IMR-90 (cell line): ENCODE measurements at places on chromosomes 7 and 10.
A peak's percentile ranks its signal among the peaks of the same experiment; 100 is the strongest.

GRCh38 chr7:82469207-82469606, 25.6 kb upstream of the CACNA2D1 start:
- no peak for DNase-seq

DNA sequence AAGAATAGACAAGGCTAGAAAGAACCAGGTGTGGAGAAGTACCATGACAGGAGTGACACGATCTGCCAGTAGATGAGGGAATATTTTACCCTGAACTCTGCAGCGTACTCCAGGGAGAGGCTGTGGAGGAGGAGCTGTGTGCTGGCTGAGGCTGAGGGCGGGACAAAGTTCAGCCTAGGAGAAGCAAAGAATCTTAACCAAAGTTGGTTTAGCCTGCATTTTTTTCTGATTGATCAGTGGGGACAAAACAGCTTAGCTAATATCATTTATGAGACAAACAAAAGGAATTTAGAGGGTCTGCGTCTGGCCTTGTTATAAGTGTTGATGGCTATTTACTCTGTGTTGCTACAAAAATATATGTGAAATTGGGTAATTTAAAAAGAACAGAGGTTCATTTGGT, 5.2 kb upstream of the NPSR1 start:
- no peak for DNase-seq

DNA sequence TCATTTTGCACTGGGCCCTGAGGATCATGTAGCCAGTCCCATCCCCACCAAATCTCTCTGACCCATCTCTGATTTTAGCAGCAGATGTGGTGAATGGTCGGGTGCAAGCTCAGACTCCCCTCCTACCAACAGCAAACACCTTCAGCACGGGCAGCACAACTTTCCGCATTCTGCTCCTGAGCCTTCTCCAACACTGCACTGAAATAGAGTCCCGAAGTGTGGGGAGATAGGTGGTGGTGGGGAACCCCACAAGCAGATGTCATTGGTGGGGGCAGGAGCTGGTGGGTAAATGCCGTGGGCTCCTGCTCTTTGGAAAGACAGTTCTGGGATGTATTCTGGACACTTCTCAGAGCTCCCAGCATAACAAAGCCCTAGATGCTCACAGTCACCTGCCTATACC, 9.6 kb upstream of the CTBP2 start:
- DNase-seq: no peak

DNA sequence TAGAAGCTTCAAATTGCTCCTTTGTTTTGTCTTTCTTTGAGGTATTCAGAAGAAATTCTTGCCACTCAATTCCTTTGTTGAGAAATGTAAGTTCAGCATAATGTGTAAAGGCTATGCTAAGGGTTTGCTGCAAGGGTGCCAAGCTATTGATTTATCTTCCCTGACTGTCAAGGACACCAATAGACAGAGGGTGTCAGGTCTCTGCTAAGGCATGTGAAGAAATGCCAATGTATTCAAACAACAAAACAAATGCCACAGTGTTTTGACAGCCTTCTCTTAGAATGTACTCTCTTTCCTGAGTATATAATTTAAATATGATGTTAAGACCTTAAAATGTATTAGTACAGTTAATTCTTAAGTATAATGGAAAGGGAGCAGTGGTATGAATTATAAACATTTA, 62.4 kb downstream of the LRGUK start:
- no peak for DNase-seq

GRCh38 chr7:23700046-23700445, 10.0 kb upstream of the STK31 start:
- DNase-seq: no peak

DNA sequence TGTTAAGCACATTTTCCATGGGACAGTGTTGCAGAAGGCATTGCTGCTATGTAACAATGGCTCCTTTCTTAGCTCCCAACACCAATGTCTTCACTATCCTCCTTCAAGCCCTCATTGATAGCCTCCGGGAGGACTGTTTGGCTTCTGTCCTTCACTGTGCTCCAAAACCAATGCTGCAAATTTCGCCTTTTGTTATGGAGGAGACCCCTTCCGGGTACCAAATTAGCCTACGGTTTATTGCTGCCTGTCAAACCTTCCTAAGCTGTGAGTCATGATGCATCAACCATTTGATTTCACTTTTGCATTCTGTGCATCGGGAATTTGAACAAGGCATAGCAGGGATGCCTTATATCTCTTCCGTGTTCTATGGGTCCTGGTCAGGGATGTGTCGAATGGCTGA, 432.9 kb downstream of the GATA3 start:
- no peak for DNase-seq

DNA sequence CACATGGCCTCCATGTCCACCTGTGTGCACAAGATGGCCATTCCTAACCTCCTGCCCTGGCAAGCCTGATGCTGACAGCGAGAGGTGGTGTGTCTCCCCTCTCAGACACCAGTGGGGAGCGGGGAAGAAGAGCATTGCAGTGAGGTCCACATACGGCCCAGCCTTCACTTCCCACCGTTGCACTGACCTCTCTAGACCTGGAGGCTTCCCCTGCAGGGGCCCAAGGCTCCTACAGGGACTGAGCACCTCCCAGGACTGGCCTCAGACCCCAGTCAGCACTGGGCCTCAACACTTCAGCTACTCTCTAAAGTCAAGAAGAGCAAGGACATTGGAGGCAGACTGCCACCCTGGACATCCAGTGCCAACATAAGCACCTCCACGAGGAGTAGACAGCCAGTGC, 15.9 kb downstream of the STK32C start:
- no peak for DNase-seq

DNA sequence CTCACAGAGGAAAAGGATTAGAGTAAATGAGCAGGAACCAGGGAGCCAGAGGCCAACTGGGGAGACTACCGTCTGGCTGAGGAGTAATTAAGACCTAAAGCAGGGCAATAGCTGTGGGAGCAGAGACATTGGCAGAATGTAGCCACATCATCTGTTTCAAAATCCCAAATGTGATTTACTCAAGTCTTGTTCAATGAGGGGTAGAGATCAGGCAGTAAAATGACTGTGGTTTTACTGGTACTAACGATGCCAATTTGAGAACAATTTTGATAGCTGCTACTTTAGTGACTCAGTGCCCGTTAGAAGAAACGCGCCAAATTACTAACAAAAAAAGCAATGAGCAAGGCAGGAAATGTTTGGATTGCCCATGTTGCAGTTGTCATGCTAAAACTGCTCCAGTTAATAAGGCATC, 12.7 kb upstream of the MIOS start:
- DNase-seq: no peak

GRCh38 chr10:18601321-18601720, 50.1 kb downstream of the NSUN6 start:
- no peak for DNase-seq

GRCh38 chr7:83640731-83641537, 8.0 kb downstream of the SEMA3E start:
- DNase-seq: no peak

GRCh38 chr10:3025026-3025683, 42.2 kb upstream of the PFKP start:
- DNase-seq: no peak

- peak; percentile 95 for DNase-seq
Observed at GRCh38 chr10:24873281-24873683, 79.1 kb downstream of the PRTFDC1 start.

DNA sequence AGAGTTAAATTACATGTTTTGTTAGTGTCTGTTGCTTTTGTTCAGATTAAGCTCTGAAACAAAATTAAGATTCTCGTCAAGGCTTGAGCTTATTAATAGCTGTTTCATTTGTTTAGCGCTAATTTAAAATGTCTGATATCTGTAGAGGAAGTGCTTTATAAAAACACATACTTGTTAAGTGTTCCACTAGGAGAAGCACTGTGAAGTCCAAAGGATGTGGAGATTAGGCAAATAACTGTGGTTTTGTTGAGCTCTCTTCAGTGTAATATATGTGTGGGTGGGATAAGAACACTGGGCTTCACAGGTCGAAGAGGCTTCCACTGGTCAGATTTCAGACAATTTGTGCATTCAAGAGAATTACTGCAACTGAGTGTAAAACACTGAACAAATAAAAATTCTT, 242.0 kb downstream of the AUTS2 start:
- no peak for DNase-seq

GRCh38 chr10:17122052-17122451, 7.6 kb downstream of the CUBN start:
- DNase-seq: no peak

GRCh38 chr7:47817917-47818316, 130.3 kb downstream of the PKD1L1 start:
- DNase-seq: no peak

DNA sequence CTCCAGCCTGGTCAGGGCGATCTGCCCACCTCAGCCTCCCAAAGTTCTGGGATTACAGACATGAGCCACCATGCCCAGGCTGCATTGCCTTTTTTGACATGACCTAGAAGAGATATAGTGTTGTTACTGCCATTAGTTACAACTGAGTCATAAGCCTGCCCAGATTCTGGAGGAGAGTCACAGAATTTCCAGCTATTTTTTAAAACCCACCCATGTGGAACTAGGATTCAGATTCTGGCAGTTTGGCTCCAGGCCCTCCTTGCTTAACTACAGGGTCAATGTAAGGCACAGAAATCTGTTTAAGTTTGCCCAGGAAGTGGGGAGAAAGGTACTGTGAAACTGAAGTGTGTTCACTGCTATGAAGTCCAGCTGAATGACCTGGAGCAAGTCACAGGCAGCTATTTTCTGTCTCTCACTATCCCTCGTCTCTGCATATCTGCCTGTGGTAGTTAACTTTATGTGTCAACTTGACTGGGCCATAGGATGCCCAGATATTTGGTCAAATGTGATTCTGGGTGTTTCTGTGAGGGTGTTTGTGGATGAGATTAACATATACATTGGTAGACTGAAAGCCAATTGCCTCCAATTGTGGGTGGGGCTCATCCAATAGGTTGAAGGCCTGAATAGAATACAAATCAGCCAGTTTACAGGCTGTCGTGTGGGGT, 8.4 kb upstream of the MARVELD1 start:
- no peak for DNase-seq

GRCh38 chr7:142439739-142440138, 181.9 kb upstream of the PRSS58 start:
- DNase-seq: no peak

GRCh38 chr10:34907743-34908430, 92.8 kb upstream of the PARD3 start:
- no peak for DNase-seq

DNA sequence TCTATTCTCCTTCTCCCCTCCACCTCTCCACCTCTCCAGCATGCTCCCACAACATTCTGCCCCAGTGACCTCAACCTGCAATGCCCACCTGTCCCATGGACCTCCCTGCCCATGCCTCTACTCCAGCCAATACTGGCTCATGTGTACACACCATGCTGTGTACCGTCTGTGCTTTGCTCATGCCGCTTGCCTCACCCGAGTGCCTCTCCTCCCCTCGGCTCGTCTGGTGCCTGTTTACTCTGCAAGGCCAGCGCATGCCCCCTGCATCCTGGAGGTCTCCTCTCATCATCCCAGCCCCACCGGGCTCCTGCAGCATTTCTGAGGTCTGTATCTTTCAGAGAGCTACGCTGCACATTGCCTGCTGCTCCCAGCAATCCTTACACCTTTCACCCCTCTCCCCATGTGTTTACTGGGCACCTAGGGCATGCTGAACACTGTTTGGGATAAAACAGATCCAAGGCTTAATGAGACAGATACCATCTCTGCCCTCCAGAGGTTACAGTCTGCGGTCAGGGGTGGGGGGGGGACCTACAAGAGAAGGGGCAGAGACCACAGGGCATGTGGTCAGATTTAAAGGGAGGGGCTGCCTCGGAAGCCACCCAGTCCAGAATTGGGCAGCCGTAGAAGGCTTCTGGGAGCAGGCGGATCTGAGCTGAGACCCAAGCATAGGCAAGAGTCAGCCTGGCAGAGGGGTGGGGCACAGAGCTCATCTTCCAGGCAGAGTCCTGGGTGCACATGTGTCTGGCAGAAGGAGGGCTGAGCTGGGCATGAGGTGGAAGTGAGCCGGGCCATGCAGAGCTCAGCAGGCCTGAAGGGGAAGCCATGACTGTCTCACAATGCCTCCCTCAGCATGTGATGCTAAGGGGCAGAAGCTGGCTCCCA, 29.6 kb upstream of the PSAP start:
- DNase-seq: no peak

GRCh38 chr10:32273336-32273735, 73.6 kb downstream of the EPC1 start:
- DNase-seq: no peak

DNA sequence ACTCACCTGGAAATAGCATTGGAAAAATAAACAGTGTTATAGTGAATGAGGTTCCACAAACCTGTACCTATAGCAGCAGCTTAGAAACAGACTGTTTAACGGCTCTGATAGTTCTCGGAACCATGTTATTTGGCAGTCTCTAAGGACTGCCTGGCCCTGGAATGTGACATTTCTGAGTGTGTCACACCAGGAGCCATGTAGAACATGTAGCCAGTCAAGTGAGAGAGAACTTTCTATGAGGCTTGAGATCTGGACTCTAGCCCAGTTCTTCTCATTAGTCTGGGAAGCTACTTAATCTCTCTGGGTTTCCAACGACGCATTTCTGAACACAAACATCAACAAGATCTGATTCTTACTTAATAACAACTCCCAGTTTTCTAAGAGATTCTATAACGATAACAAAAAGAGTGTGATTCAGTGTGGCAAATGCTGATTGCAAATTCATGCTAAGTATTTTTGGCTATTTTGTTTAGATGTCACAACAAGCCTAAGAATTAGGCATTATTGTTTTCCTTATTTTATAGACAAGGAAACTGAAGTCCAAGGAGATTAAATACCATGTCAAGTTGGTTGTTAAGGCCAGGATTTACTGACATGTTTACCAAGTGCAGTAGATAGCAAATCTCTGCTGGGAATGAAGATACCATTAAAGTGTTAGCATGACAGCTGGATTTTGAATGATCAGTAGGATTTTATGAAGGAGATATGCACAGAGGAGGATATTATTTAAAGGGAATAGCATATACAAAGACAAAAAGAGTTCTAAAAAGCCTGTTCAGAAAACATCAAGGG, 47.2 kb downstream of the APBB1IP start:
- no peak for DNase-seq
